ENCODE measurements at places on chromosomes 7 and 10.

DNA sequence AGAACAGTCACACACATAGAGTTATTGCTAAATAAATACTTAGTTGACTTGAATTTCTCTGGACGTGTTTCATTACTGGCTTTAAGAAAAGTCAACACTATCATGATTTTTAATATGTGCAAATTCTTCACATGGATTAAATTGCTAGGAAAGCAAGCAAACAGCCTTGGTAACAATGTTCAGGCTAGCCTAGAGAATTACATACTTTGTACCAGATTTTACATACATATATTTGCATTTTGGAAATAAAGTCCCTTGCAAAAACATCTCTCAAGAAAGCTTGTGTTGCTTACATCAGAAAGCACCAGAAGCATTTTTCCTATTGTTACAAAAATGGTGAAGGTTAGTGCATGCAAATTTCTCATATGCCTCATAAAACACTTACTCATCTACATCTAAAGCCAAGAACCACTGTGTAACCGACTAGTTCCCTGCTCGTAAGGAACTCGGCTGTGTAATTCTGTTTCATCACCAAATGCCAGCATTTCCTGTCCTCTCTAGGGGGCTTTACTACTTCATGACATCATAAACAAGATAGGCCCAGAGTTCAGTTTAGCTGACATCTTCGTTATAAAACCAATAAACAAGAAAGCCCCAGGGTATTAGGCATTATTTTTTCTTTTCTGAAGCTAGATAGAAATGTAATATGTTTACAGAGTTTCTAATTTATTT lies 87.8 kb downstream of the CFAP58 start:
- DNase-seq, result no peak

DNA sequence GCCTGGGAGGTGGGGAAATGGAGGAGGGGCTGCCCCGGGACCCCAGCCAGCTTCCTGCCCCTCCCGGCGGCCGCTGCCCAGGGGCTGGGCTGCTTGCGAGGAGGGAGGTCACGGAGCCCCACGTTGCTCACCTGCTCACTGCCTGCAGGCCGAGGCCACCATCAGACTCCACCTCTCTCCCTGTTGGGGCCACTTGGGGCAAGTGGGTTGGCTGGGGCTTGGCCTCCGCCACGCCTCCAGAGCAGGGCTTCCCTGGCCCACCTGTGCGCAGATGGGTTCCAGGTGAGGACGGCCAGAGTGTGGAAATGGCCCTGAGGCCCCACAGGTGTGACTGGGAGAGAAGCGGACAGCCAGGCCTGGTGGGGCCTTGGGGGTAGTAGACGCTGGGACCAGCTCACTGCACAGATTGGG lies 82.8 kb upstream of the DIP2C start:
- no peak for DNase-seq

GRCh38 chr10:121823993-121824463 lies 103.8 kb downstream of the ATE1 start:
- DNase-seq, result peak; percentile 68

DNA sequence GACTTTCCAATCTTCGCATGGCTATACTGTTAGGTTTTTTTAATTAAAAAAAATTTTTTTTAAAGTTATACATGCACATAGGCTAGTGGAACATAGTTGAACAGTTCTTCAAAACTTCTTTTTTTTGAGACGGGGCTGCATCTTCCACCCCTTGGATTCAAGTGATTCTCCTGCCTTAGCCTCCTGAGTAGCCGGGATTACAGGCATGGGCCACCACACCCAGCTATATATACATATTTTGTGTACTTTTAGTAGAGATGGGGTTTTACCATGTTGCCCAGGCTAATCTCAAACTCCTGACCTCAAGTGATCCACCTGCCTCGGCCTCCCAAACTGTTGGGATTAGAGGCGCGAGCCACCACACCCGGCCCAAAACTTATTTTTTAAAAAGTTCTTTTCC lies 17.3 kb downstream of the ZNF777 start:
- DNase-seq, result no peak

- DNase-seq, result peak; percentile 82
Measured at GRCh38 chr10:14653271-14654161, 121.2 kb downstream of the FAM107B start.

Measured in GM23338 (cell line).